ENCODE measurements at places on chromosomes 2 and 18.
A peak's percentile ranks its signal among the peaks of the same experiment; 100 is the strongest.

DNA sequence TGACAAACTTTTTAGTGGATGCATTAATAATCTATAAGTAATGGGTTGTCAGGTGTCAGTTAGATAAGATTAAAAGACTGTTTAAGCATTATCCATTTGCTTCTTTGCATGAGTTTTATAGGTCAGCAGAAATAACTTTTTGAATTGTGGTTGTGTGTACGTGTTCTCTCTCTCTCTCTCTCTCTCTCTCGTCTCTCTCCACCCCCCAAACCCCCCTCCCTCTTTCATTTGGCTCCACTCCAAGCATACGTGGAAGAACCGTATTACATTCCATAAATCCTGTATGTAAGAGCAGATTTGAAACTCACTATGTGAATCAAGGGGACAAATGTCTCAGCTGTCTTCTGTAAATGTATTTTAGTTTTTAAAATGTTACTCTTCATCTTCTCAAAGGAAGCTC is 120.2 kb downstream of the MEIS1 start:
- no peak for DNase-seq

DNA sequence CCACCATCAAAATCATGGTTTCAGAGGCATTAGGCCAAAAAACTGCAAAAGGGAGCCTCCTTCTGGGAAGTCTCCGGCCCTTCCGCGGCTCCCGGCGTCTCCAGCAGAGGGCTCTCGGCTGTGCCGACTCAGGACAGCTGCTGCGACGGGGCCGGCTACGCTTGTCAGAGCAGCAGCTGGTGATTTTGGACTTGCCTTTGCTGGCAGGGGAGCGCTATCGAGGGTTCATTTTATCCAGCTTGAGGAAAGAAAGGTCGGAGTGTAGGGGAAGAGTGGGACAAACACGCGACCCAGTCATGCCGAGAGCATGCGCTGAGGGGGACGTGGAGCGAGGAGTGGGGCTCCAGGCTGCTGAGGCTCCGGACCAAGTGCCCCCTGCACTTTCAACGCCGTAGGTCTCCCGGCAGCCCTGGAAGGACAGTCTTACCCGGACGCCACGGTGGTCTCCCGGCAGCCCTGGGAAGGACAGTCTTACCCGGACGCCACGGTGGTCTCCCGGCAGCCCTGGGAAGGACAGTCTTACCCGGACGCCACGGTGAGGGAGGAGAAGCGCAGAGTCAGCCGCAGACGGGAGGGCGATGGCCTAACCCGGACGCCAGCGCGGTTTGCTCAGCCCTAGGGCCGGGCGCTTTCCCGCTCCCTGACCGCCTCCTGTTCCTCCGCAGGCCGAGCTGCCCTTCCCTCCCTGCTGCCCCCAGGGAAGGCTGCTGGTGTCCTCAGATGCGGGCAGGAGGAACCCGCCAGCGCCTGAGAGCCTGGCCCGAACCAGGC is 21.7 kb downstream of the DDX18 start:
- DNase-seq: no peak

DNA sequence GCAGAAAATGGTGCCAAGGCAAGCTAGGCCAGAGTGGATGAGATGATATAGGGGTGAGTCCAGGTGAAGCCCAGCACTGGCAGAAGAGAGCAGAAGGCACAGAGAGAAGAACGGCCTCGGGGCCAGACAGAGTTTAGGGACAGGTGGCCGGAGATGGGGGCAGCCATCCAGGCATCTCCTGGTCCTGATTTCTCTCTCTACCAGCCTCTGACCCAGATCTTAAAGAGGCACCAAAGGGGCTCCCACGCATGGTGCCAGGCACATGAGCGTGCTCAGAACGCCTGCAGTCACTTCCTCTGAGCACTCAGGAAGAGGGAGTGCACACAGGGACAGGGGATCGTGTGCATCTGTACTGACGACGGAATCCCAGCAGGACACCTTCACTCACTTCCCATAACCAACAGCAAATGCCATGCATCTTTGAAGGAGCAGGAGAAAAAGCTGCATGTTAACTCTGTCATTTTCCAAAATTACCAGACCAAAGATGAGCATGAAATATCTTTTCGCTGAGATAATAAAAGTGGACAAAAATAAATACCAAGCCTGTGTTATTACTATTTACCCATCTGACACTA is 427.8 kb upstream of the MYT1L start:
- DNase-seq: no peak

- DNase-seq: no peak
Measured at GRCh38 chr2:149783284-149783683, 195.7 kb upstream of the MMADHC start.

DNA sequence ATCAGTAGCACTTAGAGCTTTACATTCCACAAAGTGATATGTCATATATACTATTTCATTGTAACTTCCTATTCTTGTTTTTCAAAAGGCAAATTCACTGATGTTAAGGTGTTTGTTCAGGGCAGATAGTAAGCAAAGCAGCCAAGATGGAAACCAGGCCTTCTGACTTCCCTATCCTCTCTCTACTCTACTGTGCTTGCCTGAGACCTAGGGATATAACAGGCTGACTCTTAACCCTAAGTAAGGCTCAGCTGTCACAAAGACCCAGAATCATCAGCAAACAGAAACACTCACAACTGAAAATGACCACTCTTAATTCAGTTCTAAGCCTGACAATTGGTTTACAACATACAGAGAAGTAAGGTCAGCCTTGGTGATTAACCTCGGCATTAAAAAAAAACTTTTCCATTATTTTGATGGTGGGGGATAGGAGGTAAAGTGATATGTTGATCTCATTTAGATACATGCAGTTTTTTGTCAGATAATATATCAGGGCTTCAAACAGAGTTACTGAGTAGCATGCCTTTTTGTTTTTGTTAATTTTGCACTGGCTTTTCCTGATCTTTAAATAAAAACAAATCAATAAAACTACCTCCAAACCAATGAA is 95.4 kb upstream of the CHRNA1 start:
- no peak for DNase-seq

- DNase-seq: no peak
Measured at GRCh38 chr2:242001853-242002252, 132.3 kb downstream of the RTP5 start.

DNA sequence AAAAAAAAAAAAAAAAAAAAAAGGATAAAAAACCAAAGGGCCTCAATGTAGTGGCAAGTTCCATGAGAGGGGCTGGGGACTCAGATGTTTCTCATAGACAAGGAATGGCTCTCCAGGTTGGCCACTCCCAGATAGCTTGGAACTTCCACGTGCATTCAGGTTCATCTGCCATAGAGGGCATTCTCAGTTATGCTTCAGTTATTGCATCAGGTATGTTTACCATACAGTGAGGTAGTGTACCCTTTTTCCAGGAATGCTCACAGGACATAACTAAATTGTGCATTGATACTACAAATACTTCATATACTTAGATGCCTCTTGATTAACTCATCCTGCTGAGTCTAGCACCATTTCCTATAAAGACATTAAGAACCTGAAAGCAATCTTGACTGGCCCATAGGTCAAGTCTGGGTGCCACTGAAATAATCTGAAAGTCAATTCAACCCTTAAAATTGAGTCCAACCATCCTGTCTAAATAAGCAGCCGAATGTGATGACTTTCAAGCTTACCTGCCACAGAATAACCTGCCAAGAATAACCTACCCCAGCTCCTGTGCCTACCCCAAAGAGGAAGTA is 14.6 kb upstream of the KLHL23 start:
- no peak for DNase-seq

DNA sequence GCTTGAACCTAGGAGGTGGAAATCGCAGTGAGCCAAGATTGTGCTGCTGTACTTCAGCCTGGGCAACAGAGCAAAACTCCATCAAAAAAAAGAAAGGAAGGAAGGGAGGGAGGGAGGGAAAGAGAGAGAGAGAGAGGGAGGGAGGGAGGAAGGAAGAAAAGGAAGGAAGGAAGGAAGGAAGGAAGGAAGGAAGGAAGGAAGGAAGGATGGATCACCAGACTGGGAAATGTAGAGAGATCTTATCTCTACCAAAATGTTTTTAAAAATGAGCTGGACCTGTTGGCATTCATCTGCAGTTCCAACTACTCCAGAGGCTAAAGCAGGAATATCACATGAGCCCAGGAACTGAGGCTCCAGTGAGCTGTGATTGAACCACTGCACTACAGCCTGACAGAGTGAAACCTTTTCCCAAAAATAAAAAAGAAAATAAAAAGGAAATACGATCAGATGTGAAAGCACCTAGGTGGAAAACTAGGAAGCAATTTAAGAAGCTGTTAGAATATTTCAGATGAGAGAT is 239.4 kb downstream of the CDH7 start:
- DNase-seq: no peak

DNA sequence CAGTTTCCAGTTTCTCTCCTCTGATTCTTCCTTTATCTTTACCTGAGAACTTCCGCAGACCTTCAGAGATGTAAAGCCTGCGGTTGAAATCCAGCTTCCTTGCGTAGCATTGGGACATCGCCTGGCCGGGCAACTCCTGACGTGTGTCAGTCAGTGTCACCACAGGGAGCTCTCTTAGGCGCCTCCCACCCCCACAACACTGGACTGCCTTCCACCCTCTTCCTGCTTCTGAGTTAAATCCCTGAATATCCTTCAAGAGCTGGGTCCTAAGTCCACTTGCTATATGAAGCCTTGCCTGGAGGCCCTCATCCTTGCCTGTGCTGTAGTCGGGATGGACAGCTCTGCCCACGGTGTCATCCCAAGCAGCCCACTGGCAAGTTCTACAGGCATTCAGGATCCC is 179.4 kb downstream of the SEPTIN10 start:
- DNase-seq: no peak

DNA sequence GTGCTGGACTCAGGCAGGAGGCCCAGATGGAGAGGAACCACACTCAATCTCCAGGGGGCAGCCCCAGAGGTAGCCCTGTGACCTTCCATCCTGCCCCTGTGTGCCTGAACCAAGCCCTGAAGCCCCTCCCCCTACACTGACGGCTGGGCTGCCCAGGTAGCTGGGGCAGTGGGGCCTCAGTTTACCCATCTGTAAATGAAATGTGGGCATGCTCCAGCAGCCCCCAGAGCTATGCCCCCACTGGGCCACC is 15.8 kb downstream of the CROCC2 start:
- no peak for DNase-seq

DNA sequence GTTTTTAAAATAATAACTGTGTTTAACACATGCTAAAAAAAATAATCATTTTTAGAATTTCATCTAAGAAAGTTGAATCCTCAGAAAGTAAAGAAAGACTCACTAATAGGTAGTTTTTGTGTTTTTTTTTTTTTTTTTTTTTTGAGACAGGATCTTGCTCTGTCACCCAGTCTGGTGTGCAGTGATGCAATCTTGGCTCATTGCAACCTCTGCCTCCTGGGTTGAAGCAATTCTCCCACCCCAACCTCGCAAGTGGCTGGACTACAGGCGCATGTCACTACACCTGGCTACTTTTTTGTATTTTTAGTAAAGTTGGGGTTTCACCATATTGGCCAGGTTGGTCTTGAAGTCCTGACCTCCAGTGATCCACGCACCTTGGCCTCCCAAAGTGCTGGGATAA is 7.1 kb downstream of the CKAP2L start:
- no peak for DNase-seq

DNA sequence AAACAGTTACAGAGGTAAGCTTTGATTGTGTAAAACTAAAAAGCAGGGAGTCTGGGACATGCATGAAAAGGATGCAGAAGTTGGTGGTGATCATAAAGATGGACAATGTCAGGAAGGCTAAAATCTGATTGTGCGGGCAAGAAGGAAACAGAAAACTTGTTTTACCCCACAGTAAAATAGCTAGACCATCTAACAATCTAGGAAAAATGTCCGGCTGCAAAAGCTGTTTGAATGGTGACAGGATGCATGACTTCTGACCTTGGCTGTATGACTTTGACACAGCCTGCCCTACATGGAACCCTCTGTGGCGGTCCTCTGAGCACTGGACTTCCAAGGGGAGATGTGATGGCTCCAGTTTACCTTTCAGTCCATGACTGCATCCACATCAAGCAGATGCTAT is 93.6 kb downstream of the RAPH1 start:
- DNase-seq: no peak

GRCh38 chr2:117519238-117519637 is 295.3 kb upstream of the DDX18 start:
- no peak for DNase-seq

DNA sequence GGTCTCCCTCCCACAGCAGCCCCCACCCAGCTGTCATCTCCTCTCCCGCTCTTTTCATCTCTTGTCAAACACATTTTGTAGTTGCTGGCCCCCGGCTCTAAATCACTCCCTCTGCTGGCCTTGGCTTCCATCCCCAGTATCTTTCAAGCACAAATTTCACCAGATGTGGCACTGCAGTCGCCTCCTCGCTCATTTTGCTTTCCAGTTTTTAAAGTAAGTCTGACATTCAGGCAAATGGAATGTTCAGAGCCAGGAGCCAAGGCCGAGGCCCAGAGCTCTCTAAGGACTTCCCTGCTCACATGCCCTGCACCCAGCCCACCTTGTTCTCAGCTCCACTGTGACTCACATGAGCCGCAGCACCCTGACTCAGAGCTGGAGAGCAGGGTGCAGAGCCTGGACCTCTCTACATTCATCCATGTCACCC is 158.4 kb downstream of the GALNT14 start:
- peak; percentile 73 for DNase-seq

DNA sequence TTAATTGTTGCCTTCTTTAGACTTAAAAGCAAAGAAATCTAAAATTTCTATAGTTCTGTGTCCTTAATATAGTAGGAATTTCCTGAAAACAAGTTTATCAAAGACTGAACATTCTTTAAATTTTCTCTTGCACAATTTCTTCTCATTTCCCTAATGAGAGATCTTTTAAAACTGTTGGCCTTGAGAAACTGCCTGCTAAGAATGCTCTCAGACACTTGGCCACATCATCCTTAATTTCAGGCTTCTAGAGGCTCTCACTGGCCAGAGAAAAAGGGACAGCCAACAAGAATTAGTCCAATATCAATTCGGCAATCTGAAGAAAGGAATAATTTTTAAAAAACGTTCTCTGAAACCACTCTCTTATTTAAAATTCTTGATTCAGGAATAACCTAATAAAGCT is 167.0 kb upstream of the CREB1 start:
- no peak for DNase-seq

- DNase-seq: no peak
Measured at GRCh38 chr2:177667626-177668025, 275.1 kb downstream of the AGPS start.

DNA sequence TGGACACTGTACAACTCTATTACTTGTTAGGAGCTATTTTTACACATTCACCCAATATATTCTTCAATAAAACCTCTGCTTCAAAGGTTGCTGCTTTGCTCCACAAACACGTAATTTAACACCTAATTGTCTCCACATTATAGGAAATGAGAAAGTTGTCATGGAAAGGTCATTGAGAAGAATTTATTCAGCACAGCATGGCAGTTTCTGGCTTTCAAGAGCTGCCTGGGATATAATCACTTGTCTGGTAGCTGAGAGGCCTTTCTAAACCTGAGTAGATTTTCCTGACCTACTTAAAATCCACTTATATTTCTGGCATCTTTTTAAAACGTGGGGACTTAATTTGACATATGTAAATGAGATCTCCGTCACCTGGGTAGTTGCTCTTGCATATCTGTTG is 216.1 kb downstream of the ZNF804A start:
- no peak for DNase-seq

- DNase-seq: no peak
Measured at GRCh38 chr2:8932702-8933101, 70.8 kb downstream of the MBOAT2 start.

Measured in HS-5 (cell line).